Cortex of kidney (tissue), 1 donor: ENCODE measurements at places on chromosomes 7 and 10.

- DNase-seq: no peak
Measured at GRCh38 chr7:112362731-112363131, 87.5 kb upstream of the IFRD1 start.

DNA sequence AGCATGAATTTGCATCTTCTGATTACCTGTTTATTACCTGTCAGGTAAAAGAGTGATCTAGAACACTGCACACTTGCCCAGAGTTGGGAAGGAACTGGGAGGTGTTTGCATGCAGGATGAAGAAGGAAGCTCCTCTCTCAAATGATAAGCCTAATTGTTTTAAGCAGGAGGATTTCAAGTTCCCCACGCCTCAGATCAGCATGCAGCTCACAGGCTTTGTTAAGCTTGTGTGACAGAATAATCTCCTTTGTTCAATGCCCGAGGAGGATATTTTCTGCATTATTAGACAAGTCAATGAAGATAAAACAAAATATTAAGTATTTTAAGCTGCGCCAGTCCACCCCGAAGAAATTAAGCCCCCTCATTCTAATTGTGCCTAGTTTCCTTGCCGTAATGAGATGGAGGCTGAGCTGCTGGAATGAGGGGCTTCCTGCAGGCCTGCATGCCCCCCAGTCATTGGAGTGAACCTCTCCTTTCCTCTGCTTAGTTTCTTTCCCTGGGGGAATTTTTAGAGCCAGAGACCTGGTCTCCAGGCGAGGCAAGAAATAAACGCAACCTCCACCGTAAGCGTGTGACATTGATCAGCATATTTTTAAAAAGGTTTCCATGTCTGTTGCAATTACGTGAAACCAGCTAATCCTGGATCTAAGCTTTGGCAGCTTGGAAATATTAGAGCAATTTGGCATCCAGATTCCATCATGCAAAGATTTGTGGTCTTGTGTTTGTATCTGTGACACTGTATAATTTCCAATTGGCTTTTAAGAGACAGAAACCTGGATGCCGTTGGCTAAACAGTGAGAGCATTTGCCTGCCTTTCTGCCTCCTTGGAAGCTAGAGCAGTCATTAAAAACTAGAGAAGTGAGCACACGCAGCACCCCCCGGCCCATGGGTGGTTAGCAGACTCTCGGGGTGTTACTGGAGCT, 376.0 kb downstream of the GALNT17 start:
- DNase-seq: no peak

- no peak for DNase-seq
Measured at GRCh38 chr10:23100331-23101030, 5.1 kb downstream of the MSRB2 start.

GRCh38 chr10:3045471-3046209, 21.7 kb upstream of the PFKP start:
- no peak for DNase-seq

DNA sequence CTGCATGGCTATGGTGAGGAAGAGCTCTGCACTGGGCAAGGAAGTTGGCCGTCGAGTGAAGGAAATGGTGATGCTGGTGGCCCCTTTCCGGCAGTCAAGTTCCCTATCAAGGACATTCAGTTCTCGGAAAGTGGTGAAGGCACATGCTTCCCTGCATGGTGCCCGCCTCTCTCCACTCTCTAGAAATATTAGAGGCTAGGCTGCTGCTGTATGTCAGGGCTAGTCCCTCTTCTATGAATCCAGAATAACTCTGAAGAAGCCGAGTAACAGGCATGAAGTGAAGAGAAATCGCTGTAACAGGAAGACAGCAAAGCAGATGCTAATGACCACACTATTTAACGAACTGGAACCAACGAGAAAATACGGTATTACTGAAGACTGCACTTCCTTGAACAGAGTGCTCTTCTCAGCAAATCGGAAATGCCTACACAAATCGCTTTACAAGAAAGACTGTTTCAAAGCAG, 5.4 kb downstream of the IDI1 start:
- DNase-seq: no peak

DNA sequence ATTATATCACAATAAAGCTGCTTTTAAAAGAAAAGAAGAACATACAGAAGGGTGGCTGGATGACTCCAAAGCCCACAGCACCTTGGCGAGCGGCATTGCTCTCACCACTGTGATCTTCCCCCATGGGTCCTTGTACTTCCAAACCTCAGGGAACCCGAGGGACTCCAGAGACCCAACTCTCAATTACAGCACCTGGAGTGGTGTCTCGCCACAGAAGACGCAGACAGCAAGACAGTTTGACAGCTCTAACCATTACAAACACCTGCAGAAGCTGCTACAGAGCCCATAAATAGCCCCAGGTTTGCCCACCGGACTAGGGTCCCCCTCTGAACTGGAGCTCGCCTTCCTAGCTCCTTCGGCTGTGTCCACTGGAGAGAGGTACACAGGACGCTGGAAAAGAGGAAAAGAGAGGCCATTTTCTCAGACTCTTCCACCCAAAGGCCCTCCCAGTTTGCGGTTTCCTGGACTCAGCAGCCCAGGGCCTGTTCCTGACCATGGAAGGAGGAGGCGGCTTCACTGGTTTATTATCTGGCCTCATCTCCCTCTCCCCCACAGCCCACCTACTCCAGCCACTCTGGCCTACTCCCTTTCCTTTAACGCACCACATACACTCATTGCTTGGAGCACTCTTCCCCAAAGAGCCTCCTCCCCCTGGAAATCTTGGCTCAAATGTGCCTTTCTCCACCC, 1.9 kb downstream of the PIK3AP1 start:
- DNase-seq: no peak

DNA sequence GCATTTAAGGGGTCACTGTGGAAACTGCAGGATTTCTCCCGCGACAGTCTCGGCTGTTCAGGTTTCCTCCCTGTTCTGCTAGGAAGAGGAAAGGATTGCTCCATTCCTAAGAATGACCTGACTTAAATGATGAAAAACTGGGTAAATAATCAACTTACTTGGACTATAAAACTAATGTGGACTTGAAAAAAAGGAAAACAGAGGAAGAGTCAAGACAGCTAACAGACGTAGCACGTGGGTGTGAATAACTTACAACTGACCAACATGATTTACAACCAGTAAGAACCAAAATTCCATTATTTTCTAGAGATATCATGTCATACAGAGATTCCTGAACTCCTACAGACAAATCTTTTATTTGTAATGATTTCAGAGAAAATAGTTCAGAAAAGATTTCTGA, 93.8 kb downstream of the ADAM12 start:
- no peak for DNase-seq

- DNase-seq: no peak
Measured at GRCh38 chr10:28997734-28998133, 291.1 kb upstream of the LYZL1 start.

DNA sequence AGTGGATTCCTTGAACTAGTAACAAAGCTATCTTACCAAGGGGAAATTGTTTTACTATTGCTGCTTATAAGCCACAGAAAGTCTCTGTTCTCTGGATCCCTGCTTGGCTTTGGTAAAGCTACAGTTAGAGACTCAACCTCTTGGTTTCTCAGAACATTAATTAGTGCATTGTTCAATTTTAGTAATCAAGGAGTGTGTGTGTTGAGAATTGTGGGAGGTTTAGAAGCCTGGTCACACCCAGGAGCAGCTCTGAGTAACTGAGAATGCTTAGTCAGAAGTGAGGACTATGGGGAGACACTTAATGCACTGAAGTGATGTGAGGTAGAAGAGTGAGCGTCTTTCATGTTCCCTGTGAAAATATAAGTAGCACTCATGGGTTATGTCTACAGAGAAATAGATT, 8.2 kb upstream of the ACTA2 start:
- DNase-seq: no peak

GRCh38 chr7:40182452-40182851, 47.6 kb downstream of the SUGCT start:
- no peak for DNase-seq

DNA sequence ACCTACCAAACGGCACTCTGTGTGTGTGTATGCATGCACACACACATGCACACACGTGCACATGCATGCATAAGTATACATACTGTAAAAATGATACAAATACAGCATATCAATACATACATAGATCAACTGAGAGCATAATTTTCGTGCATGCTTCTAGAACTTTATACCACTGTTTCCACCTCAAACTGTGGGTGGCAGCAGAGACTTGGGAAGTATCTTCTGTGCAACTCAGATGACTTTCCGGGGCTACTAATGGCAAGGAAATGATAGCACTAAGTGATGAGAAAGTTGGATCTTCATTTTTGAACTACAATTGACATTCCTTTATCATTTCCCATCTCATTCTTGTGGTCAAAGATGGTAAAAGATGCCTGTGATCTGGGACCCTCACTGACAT, 570.7 kb downstream of the REEP3 start:
- DNase-seq: no peak

GRCh38 chr7:901388-902154, 25.2 kb downstream of the GET4 start:
- DNase-seq: no peak
